ENCODE measurements at places on chromosomes 13 and 19.

DNA sequence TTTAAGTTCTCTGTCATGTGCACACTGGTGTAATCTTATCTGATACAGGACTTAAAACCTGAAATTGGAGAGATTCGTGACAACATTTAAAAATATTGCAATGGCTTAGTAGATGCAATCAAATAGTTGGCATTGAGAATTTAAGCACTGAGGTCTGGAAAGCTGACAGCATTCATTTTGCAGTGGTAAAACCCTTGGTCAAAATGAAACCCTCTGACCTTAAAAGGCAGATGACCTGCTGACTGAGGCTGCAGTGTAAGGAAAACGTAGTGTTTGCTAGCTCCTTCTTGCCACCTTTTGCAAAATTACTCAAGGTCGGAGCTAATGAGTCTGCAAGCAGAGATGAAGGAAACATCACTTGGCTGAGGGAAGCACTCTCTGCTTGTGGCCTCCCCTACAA is 150.6 kb downstream of the KCTD12 start:
- DNase-seq, result no peak

DNA sequence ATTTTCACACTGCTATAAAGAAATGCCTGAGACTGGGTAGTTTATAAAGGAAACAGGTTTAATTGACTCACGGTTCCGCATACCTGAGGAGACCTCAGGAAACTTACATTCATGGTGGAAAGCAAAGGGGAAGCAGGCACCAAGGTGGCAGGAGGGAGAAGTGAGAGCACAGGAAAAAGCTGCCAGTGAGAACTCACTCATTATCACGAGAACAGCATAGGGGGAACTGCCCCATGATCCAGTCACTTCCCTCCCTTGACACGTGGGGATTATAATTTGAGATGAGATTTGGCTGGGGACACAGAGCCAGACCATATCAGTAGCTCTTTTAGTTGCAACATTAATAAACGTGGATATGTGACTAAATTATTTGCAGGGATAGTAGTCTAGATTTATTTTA is 4.3 kb upstream of the KCTD4 start:
- DNase-seq, result no peak

DNA sequence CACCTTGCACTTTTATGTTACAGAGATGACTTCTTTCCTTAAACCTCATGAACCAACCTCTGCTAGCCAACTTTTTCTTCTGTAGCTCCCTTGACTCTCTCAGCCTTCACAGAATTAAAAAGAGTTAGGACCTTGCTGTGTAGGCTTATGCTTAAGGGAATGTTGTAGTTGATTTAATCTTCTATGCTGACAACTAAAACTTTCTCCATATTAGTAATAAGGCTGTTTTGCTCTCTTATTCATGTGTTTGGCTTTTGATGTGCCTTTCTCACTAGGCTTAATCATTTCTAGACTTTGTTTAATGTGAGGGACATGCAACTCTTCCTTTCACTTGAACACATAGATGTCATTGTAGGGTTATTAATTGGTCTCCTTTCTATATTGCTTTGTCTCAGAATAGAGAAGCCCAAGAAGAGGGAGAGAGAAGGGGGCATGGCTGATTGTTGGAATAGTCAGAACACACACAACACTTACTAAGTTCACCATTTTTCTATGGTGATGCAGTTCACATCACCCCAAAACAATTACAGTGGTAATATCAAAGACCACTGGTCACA is 509.5 kb downstream of the UQCRFS1 start:
- DNase-seq, result no peak

- no peak for DNase-seq
Measured at GRCh38 chr13:110157718-110158117, 149.2 kb downstream of the COL4A1 start.

GRCh38 chr19:18869781-18870530 is 26.0 kb downstream of the CERS1 start:
- DNase-seq, result no peak

DNA sequence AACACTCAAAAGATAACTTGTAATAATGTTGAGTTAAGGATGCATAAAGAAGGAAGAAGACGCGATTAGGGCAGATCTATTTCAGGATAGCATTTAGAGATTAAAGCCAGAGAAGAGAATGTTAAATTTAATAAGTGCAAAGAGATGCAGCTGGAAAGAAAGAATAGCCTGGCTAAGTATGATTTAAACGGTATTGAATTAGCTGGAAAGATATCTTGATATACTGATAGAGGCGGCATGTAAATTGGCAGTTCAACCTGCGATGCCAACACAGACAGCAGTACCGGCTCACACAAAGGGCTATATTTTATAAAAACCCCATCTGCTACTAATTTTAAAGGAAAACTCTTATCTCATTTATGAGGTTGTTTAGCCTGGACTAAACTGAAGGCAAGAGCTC is 121.4 kb downstream of the ENOX1 start:
- no peak for DNase-seq

DNA sequence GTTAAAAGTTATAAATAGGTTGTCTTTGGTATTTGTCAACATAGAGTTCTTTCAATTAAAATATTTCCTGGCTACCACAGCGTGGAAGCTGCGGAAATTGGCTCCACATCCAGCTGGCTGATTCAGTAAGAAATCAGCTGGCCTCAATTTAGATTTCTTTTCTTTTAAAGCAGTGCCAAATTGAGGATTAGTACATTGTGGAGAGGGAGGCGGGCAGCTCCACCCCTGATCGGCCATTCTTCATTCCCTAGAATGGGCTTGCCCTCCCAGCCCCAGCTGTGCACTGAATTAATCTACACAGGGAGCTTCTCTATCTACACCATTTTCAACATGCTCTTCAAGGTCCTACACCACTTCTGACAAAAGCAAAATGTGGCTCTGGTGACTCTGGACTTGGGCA is 624.8 kb downstream of the DACH1 start:
- no peak for DNase-seq

GRCh38 chr19:53595510-53595867 is 36.3 kb upstream of the DPRX start:
- DNase-seq, result no peak

DNA sequence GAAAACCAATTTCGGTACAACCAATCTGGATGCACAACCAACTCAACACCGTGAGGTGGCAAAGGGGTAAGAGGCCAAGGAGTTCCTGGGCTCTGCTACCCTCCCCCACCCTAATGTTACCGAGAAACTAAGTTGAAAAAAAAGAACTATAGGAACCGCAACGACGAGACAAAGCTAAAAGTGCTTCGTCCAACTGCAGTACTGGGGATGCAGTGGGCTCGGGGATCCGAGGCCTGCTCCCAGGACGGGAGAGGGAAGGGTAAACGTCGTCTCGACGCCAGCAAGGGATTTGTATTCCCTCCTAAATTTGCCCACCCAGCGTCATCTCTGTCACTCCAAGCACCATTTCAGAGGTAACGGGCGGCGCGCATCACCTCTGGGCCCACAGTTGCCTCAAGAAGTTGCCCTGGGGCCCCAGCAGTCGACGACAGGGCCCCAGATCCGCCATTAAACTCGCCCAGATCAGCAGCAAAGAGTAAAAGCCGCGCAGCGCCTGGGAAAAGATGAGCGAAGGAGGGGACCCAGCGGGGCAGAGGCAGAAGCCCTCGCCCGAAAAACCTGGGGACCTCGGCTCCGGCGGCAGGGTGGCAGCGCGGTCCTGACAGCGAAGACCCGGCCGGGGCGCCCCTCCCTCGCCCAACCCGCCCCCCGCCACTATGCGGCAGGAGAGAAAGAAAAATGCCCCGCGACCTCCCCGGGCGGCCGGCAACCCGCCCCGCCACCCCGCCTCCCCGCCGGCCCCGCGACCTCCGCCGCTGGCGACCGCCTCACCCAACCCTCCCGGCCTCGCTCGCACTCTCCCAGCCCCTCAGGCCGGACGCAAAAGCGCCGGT is 752 bp downstream of the ZMYM5 start:
- peak; percentile 23 for DNase-seq

DNA sequence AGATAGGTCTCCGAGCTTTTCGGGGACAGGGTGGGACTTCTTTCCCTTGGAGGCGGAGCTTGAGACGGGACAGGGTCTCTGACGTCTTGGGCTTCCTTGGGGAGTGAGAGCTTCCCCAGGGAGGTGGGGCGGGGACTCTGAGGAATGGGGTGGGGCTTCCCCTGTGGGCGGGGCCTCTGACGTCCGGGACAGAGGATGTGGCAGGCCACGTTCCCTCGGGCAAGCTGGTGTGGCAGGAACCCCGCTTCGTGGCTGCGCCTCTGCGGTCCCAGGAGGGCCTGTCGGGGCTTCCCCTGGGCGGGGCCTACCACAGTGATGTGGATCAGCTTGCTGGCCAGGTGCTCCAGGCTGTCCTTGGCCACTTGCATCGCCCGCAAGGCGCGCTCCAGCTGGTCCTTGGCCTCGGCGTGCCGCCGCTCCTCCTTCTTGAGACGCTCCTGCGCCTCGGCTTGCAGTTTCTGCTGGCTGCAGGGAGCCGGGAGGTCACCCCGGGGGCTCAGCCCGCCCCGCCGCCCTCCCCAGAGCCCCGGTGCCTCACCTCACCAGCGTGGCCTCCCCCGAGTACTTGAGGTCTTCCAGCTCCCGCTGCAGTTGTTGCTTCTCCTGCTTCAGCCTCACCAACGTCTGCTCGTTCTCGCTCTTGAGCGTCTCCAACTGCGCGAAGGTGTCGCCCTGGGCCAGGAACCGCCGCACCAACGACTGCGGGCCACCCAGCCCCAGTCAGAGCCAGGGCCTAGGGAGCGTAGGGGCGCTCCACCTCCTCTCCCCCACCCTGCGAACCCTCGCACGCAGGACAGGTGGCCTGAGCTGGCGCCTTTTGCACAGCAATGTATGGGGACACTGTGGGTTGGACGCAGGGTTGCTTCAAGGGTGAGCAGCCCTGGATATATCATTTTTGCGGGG is 3.3 kb upstream of the RGL3 start:
- peak; percentile 43 for DNase-seq

DNA sequence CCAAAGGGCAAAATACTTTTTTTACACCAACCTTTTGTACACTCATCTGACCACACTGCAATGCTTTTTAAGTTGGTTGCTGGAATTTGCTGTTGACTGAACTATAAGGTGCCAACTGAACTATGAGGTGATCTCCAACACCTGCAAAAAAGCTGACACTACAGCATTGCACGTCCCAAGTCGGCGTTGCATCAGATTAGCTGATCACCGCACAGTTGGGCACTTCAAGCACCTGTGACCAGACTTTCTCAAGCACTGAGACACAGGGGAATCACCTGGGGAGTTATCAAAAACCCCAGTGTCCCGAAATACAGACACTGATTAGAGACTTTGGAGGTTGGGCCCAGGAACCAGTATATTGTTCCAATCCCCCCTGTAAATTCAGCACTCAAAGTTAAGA is 1.1 kb downstream of the NLRP11 start:
- DNase-seq, result no peak

GRCh38 chr13:46896341-46897137 is at the start of gene HTR2A:
Gene HTR2A (minus strand): TSS chr13:46897053. CDS start chr13:46895906, 1,147 bp downstream.
- DNase-seq, result no peak

- no peak for DNase-seq
Measured at GRCh38 chr19:21317821-21318220, 11.4 kb downstream of the ZNF708 start.

GRCh38 chr19:42311657-42312056 is 1.5 kb upstream of the TMEM145 start:
- no peak for DNase-seq

DNA sequence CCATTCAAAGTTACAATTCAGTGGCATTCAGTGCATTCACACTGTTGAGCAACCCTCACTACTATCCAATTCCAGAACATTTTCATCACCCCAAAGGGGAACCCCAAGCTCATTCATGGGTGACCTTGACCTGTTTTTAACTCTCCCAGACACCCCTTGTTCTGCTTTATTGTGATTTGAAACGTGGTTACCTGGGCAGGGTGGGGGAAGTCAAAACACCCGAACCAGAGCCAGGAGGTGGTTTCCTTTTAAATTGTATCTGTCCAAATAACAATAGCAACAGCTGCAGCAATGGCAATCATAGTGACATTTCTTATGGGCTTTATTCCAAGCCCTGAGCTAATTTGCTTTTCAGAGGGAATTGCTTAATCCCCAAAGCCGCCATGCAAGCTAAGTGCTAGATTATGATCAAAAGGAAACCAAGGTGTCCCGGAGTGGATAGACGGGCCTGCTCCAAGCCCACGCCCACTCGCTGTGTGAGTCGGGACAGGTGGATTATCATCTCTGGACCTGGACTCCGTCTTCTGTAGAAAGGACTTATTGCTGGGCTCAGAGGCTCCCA is 6.1 kb downstream of the PTGIR start:
- DNase-seq, result no peak

DNA sequence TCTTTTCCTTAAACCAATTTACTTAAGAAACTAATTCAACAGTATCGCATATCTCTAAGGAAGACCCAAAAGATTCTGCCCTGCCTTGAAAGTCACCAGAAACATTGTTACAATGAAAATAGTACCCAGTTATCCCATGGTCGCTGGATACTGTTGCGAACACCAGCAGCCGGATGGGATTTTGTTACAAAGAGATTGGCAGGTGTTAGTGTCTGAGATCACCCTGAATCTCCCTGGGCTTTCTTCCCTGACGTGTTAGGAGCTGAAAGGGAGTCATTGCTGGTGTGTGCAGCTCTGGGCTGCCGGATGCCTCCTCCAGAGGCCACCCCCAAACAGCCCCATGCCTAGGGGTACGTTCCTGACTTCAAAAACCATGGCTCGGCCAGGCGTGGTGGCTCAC is 38.2 kb downstream of the PTPRS start:
- DNase-seq, result no peak

- no peak for DNase-seq
Measured at GRCh38 chr13:21771075-21771474, 100.2 kb downstream of the FGF9 start.

- no peak for DNase-seq
Measured at GRCh38 chr13:35841060-35841521, 290.1 kb downstream of the DCLK1 start.

- DNase-seq, result no peak
Measured at GRCh38 chr19:40239415-40240226, 13.1 kb upstream of the CCNP start.

DNA sequence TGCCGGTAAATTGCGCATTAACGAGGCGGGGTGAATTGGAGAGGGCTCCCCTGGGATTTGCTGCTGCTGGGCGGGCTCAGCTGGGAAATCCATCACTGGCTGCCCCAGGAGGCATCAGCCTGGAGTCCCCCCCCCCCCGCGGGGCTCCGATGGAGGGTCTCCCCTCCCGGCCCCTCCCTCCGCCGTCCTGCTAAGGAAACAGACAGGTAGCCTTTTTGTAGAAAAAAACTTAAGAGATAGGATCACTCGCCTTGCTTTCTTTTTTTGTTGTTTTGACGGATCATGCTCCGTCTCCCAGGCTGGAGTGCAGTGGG is 6.8 kb downstream of the TLE6 start:
- no peak for DNase-seq

- no peak for DNase-seq
Measured at GRCh38 chr19:5352229-5352763, 11.7 kb upstream of the PTPRS start.

DNA sequence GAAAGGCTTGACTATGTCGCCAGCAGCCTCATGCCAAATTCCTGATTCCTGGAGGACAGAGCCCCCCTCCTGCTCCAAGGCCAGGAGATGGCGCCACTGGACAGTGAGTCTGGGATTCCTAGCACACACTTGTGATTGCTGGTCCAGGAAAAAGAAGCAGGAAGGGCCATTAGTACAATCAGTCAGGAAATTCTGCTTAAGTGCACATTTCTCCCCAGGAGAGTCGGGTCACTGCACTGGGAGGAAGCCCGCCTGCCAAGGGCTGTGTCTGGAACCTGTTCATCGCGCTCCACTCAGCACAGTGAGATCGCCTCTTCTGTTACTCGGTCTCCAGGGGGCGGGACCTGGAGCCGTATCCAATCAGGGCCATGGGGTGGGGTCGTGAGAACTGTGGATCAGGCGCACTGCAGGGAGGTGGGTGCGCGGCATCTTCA is 65.1 kb downstream of the ZNF823 start:
- no peak for DNase-seq
